WERI-Rb-1 (cell line): ENCODE measurements at places on chromosomes 16 and 17.
A peak's percentile ranks its signal among the peaks of the same experiment; 100 is the strongest.

DNA sequence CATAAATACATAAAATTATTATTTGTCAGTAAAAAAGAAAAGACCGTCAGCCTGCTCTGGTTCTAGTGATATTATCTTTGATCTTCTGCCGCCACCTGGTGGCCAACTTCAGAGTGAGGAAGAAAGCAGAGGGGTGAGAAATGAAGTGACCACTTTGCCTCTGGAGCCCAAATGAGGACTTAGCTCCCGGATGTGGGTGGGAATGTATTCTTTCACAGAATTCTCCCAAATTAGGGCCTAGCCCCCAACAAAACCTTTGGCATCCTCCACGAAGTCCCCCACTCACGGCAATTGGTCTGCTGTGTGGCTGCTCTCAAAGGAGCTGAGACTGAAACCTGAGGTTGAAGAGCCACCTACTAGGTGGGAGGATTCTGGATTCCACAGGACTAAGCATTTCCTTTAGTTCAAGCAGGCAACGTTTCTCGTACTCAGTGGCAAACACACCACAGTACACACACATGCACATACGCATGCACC lies 4.9 kb upstream of the ZNF267 start:
- peak; percentile 73 for DNase-seq

- peak; percentile 89 for DNase-seq
These were observed 49.8 kb upstream of the BAHCC1 start for GRCh38 chr17:81345228-81346089.

DNA sequence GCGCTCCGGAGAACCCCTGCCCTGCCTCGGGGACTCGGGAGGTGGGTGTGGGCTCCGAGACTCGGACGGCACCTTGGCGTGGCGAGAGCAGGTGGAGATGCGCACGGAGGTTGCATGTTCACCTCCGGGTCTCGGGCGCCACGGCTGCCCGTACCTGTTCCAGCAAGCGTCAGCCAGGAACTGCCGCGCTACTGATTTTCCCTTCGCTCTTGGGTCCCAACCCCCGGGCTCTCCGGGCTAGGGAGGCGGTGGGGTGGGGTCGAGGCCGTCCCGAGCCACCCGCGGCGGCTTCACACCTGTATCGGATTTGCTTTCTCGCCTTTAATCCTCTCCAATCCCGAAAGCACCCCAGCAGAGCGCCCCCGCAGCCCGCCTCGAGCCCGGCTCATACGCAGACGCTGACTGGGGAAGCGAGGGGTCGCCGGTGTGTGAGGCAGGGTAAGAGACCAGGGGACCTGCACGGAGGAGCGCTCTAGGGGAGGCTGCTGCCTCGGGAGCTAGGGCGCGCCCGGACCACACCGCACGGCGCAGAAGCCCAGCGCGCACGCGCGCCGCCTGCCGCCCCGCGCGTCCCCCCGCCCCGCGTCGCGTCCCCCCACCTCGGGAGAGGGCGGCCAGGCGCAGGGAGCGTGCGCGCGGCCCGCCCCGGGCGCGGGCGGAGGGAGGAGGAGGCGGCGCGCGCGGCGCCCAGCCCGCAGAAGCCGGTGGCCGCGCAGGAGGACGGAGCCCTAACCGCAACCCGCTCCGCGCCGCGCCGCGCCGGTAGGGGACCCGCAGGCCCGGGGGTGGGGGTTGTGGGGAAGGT lies at the start of gene DUSP14:
TSS of gene DUSP14 (plus strand) at position 695 of the 805 bp plus-strand sequence. CDS start 22,382 bp downstream, outside the sequence.
- DNase-seq = peak; percentile 83

DNA sequence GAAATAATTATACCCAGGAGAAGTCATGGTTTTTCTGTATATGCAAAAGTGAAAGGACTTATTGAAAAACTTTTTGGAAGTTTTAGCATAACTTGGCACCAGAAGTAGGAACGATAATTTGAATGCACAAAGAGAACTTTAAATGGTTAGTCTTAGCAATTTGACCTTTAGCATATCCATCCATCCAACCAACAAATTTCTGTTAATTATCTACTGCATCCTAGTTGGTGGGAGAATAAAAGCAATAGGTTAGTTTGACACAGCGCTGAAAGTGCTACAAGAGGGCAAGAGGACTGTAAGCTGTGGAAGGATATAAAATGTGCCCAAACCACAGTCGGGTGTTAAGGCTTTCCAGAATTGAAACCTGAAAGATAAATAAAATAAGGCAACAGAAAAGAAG lies 17.6 kb downstream of the SPAG9 start:
- DNase-seq = no peak
